ENCODE measurements at places on chromosomes 2 and 18. TPM values are rescaled to one million over a fixed set of nuclear protein-coding genes. Genes with fewer than 3 reads are reported as not detected.

RAX gene
- not detected for total RNA-seq

IHH gene
- total RNA-seq, result not detected

RGPD3 gene
- 0.27 TPM for total RNA-seq

GRCh38 chr2:215861607-215862350 is 151.6 kb downstream of the MREG start:
- H3K27ac ChIP-seq, result no peak overlapping the region
- no peak overlapping the region for H3K4me3 ChIP-seq

DNA sequence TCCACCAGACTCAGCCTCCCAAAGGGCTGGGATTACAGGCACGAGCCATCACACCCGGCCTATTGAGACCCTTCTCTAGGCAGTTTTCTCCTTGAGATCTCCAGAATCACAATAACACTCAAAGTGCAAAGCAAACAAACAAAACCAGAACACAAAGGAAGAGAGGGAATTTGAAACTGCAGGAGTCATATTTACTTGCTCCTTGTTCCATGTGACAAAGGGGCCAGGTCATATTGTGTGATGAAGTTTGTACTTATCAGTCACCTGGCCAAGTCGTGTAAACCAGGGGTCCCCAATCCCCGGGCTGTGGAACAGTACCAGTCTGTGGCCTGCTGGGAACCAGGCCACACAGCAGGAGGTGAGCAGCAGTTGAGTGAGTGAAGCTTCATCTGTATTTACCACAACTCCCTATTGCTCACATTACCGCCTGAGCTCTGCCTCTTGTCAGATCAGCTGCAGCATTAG is 26.5 kb downstream of the SCYGR8 start:
- DNase-seq, result no peak
- no peaks in the 10 kb centered on the region for H3K4me1 ChIP-seq
- H3K27me3 ChIP-seq, result no peaks in the 10 kb centered on the region
- H3K4me3 ChIP-seq, result no peak overlapping the region
- H3K27ac ChIP-seq, result no peak overlapping the region
- no peaks in the 10 kb centered on the region for H3K36me3 ChIP-seq

All from activated B cell treated with CpG ODN at 0.5 μM for 24 hours (primary cell).